ENCODE measurements at places on chromosomes 12 and 14.

GRCh38 chr14:76203086-76204001 is 51.6 kb downstream of the GPATCH2L start:
- peaks cover 22% of the 10 kb centered on the region for H3K36me3 ChIP-seq
- H3K27me3 ChIP-seq, result no peaks in the 10 kb centered on the region
- peaks cover 1% of the 10 kb centered on the region for H3K4me1 ChIP-seq
- DNase-seq, result no peak

DNA sequence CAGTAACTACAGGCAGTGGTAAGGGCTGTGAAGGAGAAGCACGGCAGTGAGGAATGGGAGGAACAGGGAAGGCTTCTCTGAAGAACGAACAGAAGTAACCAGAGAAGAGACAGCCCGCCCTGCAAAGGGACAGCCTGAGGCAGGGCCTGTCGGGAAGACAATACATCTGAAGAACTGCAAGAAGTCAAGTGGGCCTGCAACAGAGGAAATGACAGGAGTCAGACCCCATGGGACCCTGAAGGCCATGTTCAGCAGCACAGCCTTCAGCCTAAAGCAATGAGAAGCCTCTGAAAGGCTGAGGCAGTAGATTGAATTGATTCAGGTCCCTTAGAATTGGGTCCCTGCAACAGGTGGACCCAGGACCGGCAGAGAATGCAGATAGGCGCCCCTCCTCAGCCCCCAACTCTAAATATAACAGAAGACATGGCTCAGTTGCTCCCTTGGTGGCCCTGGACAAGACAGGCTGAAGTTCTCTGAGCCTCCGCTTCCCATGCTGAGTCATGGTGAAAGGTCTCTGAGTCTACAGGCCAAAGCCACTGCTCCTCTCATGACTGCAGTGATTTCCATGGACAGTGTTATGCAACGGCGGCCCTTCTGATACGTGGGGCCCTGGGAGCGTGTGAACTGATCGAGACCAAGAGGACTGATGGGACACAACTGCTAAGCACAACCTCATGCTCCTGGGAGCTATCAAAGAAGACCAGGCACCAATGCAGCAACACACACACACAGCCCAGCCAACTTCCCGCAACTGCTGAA is 10.8 kb upstream of the ACTR6 start:
- H3K27ac ChIP-seq, result no peak overlapping the region
- H3K36me3 ChIP-seq, result peaks cover 33% of the 10 kb centered on the region
- peaks cover 13% of the 10 kb centered on the region for H3K4me1 ChIP-seq

- no peaks in the 10 kb centered on the region for H3K27me3 ChIP-seq
- H3K27ac ChIP-seq, result no peak overlapping the region
- no peak for DNase-seq
- H3K4me3 ChIP-seq, result no peak overlapping the region
- H3K36me3 ChIP-seq, result peaks cover 12% of the 10 kb centered on the region
- peaks cover 22% of the 10 kb centered on the region for H3K4me1 ChIP-seq
Observed at GRCh38 chr12:79900199-79900598, 34.7 kb downstream of the PPP1R12A start.

GRCh38 chr14:58774531-58774930 is 136.8 kb downstream of the DACT1 start:
- H3K27ac ChIP-seq, result no peak overlapping the region
- no peaks in the 10 kb centered on the region for H3K27me3 ChIP-seq
- no peak overlapping the region for H3K4me3 ChIP-seq

GRCh38 chr12:57224973-57225679 is 4.4 kb upstream of the SHMT2 start:
- peak; percentile 85 for DNase-seq
- H3K4me3 ChIP-seq, result peak overlapping the region; percentile 60
- H3K27ac ChIP-seq, result peak overlapping the region; percentile 60
- peaks cover 4% of the 10 kb centered on the region for H3K36me3 ChIP-seq
- H3K4me1 ChIP-seq, result peaks cover 56% of the 10 kb centered on the region
- H3K27me3 ChIP-seq, result peaks cover 64% of the 10 kb centered on the region

GRCh38 chr14:73468828-73469375 is 10.6 kb upstream of the NUMB start:
- no peaks in the 10 kb centered on the region for H3K27me3 ChIP-seq
- H3K27ac ChIP-seq, result no peak overlapping the region
- no peak overlapping the region for H3K4me3 ChIP-seq
- H3K36me3 ChIP-seq, result no peaks in the 10 kb centered on the region
- no peak for DNase-seq

- H3K27ac ChIP-seq, result no peak overlapping the region
- H3K36me3 ChIP-seq, result no peaks in the 10 kb centered on the region
- no peaks in the 10 kb centered on the region for H3K27me3 ChIP-seq
- H3K4me3 ChIP-seq, result no peak overlapping the region
Observed at GRCh38 chr12:95173392-95174251, 43.6 kb downstream of the FGD6 start.

GRCh38 chr12:52521568-52522266 is 1.5 kb upstream of the KRT5 start:
- no peaks in the 10 kb centered on the region for H3K36me3 ChIP-seq
- peaks cover 4% of the 10 kb centered on the region for H3K4me1 ChIP-seq

DNA sequence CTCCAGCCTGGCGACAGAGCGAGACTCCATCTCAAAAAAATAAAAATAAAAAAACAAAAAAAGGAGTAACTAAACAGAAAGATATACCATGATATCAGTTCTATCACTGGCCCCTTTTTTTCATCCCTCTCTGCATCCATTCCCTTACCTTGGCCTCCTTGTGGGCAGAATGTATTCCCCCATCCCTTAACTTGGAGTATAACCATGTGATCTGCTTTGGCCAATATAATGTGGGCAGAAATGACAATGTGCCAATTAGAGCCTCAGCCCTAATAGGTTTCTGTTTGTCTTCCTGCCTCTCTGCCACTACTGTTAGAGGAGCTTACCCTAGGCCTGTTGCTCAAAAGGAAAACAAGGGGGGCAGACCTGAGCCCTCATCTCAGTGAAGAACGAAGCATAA is 23.8 kb downstream of the GSC start:
- H3K4me1 ChIP-seq, result peaks cover 2% of the 10 kb centered on the region
- no peak for DNase-seq
- H3K27ac ChIP-seq, result no peak overlapping the region
- H3K36me3 ChIP-seq, result no peaks in the 10 kb centered on the region
- H3K4me3 ChIP-seq, result no peak overlapping the region

DNA sequence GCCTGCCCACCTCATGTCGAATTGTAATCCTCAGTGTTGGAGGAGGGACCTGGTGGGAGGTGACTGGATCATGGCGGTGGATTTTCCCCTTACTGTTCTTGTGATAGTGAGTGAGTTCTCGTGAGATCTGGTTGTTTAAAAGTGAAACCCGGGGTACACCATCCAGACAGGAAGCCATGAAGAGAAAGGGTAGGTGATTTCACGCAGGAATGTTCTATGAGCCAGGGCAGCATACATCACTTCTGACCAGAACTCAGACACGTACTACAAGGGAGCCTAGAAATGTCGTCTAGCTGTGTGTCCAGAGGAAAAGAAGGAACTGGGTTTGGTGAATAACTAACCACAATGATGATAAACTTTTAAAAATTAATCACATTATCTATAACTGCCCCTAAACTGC is 80.6 kb downstream of the ANO4 start:
- DNase-seq, result no peak
- no peak overlapping the region for H3K27ac ChIP-seq
- H3K4me3 ChIP-seq, result no peak overlapping the region
- no peaks in the 10 kb centered on the region for H3K36me3 ChIP-seq

- no peaks in the 10 kb centered on the region for H3K4me1 ChIP-seq
- no peaks in the 10 kb centered on the region for H3K27me3 ChIP-seq
- H3K4me3 ChIP-seq, result no peak overlapping the region
- no peak for DNase-seq
- no peak overlapping the region for H3K27ac ChIP-seq
Observed at GRCh38 chr14:90647473-90648005, 168.7 kb downstream of the TTC7B start.

DNA sequence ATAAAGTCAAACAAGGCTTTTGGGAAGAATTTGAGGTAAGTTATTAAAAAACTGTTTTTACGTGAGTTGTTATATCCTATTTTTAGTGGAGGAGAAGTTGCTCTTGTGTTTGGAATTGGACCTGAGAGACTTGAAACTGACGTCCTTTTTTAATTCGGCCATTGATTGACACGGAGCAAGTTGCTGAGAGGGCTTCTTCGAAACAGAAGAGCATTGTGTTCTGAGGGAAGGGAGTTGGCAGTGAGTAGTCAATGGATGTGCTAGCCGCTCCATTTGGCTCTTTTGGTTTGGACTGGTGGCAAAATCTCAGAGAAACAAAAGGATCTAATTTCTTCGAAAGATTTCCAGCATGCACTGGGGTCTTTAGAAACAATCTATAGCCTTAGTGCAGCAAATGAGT is 37.3 kb downstream of the PTPN11 start:
- H3K36me3 ChIP-seq, result peaks cover 44% of the 10 kb centered on the region
- no peak overlapping the region for H3K27ac ChIP-seq
- H3K4me3 ChIP-seq, result no peak overlapping the region
- H3K4me1 ChIP-seq, result no peaks in the 10 kb centered on the region

DNA sequence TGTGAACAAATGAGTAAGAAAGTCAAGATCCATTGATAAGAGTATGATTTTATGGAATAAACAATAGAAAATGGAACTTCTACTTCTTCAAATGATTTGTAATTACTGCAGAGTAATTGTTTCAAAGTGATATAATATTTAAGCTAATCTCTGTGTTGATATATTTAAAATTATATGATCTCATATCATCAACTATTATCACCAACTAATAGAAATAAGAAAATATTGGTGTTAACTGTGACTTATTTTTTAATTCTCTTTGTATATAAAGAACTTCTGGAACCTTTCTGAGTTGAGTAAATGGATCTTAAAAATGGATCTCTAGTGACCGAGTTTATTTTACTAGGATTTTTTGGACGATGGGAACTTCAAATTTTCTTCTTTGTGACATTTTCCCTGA is at the start of gene OR4L1:
Gene OR4L1 (plus strand): TSS at position 301 of the 400 bp plus-strand sequence. CDS start 0 bp downstream, at position 301.
- H3K27ac ChIP-seq, result no peak within 1 kb of the TSS
- no peak within 1 kb of the TSS for H3K4me3 ChIP-seq
- H3K36me3 ChIP-seq, result no peaks in the 10 kb centered on the region
- H3K4me1 ChIP-seq, result no peaks in the 10 kb centered on the region

GRCh38 chr12:89968151-89968700 is 259.6 kb upstream of the ATP2B1 start:
- H3K27me3 ChIP-seq, result no peaks in the 10 kb centered on the region
- H3K36me3 ChIP-seq, result no peaks in the 10 kb centered on the region
- no peak overlapping the region for H3K27ac ChIP-seq
- no peak for DNase-seq

DNA sequence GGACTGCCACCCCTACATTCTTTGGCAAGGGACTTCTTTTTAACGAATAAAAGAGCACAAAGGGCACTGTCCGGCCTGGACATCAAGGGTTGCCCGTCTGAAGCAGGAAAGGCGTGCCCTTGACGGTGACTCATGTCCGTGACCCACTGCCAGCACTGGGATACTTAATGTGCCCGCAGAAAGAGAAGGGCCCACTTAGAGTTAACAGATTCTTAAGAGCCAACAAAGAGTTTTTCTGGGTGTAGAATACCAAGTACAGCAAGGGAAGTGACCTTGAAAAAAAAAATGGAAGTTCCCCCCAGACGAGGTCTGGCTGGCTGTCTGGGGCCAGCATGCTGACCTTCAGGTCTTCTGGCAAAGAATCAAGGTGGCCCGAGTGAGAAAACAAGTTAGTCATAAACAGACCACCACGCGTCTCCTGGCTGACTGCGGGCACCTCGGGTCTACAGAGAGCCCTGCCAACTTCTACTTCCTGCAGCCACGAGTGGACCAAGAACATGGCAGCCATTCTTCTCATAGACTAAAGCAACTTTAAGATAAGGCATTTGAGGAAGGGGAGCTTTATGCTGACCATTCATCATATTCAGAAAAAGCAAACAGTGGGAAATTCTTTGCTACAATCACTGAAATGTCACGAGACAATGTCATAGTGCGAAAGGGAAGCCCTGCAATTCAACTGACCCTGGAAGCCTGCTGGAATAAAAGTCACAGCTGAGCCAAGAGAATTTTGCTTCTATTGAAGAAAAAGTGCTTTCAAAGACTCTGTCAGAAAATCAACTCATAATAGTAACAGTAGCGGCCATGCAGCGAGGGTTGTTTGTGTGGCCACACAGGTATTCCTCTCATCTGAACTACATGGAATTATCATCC is 10.5 kb upstream of the SELPLG start:
- no peak for DNase-seq
- H3K36me3 ChIP-seq, result peaks cover 28% of the 10 kb centered on the region
- H3K27me3 ChIP-seq, result no peaks in the 10 kb centered on the region
- peaks cover 23% of the 10 kb centered on the region for H3K4me1 ChIP-seq
- no peak overlapping the region for H3K4me3 ChIP-seq

DNA sequence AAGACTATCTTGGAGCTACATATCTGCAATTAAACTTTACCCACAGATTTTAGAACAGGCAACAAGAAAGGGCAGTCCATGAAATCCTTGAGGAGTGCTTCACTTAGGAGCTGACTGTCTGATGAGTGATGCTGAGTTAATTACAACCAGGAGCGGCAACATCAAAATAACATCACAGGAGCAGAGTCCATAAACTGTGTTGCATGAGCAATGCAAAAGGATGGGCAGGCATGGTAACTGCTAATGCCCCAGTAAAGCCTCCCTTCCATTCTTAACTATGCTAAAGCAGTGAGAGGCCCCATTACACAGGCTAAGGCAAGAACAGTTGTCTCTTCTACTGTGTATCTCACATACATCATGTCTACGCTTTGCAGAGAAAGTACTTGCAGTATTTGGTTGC is 156.6 kb downstream of the PAX9 start:
- H3K36me3 ChIP-seq, result no peaks in the 10 kb centered on the region
- no peak for DNase-seq

DNA sequence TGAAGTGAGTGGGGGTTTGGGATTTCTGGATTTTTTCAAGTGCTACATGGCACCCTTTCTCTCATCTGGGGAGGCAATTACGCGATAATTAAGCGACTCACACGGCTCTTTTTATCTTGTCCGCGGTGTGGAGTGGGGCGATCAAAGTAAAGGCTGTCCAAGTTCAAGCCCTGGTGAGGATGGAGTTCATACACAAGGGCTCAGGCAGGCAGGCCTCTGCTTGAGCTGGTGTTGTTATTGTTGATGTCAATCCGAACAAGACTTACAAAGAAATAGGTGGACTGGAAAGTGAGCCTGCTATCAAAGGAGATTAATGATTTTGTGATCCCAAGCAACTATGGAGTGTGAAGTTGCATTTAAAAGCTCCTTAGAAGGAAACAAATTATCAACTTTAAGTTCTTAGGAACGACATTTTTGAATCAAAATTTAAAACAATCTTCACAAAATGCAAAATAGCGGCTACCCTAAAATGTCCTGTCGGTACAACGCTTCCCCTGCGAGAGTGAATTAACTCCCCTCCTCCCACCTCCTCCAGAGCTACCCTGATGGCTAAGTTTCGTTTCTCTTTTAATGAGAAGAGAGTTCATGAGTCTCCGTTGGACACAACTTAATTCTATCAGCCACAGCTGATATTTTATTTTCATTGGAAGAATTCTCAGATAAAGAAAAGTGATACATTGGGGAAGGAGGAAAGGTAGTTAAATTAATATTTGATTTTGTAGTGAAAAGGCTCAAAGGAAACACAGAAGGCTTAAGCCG is 5.9 kb downstream of the FOXA1 start:
- peaks cover 77% of the 10 kb centered on the region for H3K27me3 ChIP-seq
- no peak for DNase-seq
- H3K27ac ChIP-seq, result no peak overlapping the region
- no peak overlapping the region for H3K4me3 ChIP-seq
- H3K4me1 ChIP-seq, result peaks cover 2% of the 10 kb centered on the region

GRCh38 chr14:92397150-92397952 is 74.4 kb downstream of the SLC24A4 start:
- no peak overlapping the region for H3K27ac ChIP-seq
- no peak for DNase-seq
- no peaks in the 10 kb centered on the region for H3K27me3 ChIP-seq
- H3K36me3 ChIP-seq, result no peaks in the 10 kb centered on the region

- no peaks in the 10 kb centered on the region for H3K36me3 ChIP-seq
- H3K27ac ChIP-seq, result no peak overlapping the region
- H3K27me3 ChIP-seq, result peaks cover 2% of the 10 kb centered on the region
- no peak overlapping the region for H3K4me3 ChIP-seq
Observed at GRCh38 chr12:42696406-42697149, 107.0 kb upstream of the PRICKLE1 start.

Measured in activated naive CD8-positive, alpha-beta T cell treated with anti-CD3 and anti-CD28 coated beads, Interleukin-2, amount 10 ng/mL, durations not matched to agents 7 days and 5 days (primary cell).